ENCODE measurements at places on chromosomes 3 and 15.

GRCh38 chr3:65268426-65268825 is 580.6 kb upstream of the ADAMTS9 start:
- no peak for DNase-seq

DNA sequence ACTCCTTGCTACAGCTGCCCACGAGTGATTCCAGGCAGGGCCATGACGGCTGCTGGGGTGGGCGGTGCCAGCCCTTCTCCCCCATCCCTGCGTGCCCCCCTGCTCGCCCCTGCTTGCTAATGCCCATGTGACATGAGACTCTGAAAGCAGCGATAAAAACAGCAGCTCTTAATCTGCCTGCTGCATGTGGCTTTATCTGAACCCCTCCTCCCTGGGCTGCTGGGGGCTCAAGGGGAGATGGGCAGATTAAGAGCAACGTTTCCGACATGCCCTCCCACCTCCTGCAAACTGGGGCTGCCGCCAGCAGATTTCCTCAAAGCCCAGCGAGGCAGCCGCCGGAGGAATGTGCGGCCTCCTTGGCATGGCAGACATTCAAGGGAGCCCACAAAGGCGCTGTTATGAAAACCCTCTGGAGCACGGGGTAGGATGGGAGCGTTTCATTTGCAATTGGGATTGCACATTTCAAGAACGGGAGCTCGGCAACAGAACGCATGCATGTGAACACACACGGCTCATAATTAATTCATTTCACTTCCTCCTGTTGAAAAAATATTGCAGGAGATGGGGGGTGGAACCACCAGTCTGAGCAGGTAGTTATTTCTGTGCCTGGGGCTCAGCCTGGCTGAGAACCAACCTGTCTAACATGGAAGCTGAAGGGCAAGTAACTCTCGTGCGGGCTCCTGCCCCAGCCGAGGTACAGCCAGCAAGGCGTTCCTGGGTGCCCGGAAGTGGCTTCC is 504.2 kb upstream of the PROK2 start:
- DNase-seq = no peak

DNA sequence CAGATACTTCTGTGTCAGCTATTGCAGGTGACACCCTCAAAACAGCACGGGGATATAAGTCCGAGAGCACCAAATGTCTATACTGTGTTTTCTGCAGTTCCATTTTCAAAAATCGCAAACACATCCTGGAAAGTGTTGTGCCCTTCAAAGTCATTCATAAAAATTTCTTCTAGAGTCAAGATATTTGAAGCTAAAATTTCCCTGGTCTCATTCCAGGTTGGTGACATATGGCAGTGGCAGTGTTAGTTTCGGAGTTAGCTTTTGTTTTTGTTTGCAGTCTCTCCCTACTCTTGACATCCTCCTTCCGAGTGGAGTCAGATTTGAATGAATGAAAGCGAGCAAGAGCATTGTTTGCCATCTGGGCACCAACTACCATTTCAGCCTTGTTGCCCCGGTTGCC is 3.2 kb upstream of the FSIP1 start:
- no peak for DNase-seq

DNA sequence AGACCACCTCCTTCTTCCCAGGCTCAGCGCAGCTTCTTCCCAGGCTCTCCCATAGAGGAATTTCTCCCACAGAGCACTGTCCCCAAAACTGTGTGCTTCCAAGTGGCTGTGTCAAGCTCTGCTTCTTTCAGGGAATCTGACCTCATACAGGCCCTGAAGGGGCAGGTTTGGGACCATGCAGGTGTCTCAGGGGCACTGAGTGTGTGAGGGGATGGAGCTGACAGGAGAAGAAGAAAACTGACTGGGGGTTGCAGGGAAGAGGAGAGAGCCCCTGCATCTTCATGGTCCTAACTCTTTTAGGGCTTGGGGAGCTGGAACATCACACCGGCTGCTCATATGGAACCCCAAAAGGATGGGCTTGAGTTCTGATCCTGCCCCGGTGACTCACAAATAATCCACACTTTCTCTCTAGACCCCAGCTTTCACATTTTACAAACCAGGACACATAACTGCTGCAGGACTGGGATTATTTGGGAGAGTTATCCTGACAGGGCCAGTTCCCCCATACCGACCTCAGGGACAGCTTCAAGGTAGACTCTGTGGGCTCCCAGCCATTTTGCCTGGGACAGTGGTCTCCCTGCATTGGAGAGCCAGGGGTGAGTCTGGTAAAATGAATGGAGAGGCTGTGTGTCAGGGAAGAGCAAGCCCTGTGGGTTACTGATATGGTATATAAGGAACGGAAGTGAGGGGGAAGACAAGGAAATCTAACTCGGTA is 316.1 kb downstream of the TLE3 start:
- no peak for DNase-seq

GRCh38 chr15:92510163-92510882 is 116.6 kb downstream of the ST8SIA2 start:
- DNase-seq = no peak

GRCh38 chr3:141410408-141410807 is 42.1 kb downstream of the ZBTB38 start:
- DNase-seq = no peak

GRCh38 chr3:158233791-158234190 is 123.9 kb downstream of the RSRC1 start:
- no peak for DNase-seq

DNA sequence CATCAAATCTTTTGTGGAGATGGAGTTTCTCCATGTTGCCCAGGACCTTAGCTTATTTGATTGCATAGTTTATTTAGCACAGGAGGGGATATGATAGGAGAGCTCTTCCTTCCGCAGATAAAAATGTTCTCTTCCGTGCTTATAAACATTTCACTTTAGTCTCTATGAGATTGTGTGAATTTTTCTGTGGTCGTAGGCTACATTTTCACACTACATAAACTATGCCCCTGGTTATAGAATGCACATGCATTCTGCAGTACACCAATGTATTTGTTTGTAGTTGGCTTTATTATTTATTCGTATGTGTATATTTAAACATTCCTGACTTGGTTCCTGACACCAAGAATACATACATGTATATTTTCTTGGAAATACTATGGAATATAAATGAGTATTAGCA is 139.2 kb downstream of the UBE2E2 start:
- DNase-seq = no peak

GRCh38 chr3:78644847-78645246 is 1123.0 kb downstream of the ROBO1 start:
- DNase-seq = no peak

- no peak for DNase-seq
Measured at GRCh38 chr15:62534996-62535395, 369.9 kb upstream of the C2CD4B start.

DNA sequence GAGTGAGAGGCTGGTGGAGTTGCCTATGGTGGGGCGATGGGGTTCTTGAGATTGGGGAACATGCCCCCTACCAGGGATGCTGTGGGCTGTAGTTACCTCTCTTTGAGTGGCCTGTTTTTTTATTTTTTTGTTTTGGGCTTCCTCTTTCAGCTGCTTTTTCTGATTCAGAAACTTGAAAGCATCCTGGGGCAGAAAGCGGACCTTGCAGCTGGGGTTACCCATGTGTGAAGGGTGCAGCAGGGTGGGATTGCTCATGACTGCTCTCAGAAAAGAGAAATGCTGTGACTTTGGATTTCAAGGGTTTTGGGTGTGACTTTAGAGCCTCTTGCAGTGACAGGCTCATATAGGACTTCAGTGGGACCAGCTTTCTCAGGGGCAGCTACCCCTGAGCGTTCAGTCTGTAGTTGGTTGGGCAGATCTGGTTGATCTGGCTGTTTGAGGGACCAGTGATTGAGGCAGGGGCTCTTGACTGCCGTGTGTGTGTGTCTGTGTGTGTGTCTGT is 1.8 kb downstream of the LIMD1 start:
- DNase-seq = peak; percentile 34

GRCh38 chr3:60086811-60087210 is 1037.0 kb upstream of the CFAP20DC start:
- DNase-seq = peak; percentile 68

- DNase-seq = no peak
Measured at GRCh38 chr3:52881871-52882270, 15.5 kb downstream of the STIMATE start.

DNA sequence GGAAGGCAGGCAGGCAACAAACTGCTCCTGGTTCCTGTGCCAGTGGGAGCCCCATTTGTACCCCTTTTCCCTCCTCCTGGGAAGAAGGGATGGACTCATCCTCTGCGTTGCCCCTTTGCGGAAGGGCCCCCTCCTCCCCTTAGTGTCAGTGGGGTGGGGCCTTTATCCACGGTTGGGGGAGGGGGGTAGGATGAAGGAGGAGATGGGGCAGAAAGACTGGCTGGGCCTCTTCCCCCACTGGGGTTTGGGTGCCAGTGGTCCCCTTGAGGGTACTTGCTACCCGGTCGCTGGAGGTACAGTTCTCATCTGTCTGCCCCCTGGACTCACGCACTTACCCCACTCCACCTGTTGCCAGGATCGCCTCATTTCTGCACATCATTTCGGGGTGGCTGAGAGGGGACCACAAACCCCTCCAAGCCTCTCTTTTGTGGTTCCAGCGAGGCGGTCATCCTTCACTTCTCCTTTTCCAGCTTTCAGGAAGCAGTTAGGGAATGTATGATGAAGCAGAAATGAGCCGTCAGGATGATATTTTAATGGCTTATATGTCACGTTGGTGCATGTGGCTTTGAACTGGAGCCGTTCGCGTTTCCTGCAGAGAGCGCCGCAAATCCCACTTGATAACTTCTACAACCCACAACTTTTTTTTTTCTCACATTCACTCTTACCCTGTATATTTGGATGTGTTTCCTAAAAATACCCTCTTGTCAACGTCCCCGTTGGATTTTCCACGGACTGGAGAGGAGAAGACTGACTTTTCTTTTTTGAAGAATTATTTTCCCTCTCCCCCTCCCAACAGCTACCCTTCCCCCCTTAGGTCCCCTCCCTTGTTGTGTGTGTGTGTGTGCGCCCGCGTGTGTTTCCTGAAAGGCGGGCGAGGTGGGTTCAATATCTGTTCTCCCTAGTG is at the start of gene ZIC4:
Gene ZIC4, minus strand, starts transcription at position 516 of the 904 bp plus-strand sequence. CDS start 3,746 bp downstream, outside the sequence.
- DNase-seq = no peak

DNA sequence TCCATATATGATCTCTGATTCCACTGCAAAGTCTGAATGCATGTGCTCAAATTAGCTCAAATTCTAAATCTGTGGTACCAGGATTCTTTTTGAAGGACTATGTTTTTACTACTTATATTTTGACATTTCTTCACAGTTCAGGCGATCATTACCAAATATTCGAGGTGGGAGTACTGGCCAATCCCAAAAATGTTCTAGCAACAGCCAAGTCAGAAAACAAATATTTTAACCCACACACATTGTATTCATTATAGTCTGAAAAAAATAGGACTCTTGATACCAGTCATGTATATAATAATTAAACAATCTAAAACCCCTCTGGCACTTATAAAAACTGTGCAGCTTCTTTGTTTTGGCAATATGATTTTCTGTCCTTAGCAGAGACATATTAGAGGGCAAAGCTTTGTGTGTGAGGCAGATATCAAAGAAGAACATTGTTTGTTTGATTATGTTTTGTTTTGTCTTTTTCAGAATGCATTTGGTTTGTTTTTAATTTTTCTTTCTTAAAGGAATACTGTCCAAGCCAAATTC is 37.4 kb downstream of the FGF7 start:
- no peak for DNase-seq

GRCh38 chr3:24086617-24087404 is 141.7 kb downstream of the NR1D2 start:
- no peak for DNase-seq

- DNase-seq = no peak
Measured at GRCh38 chr3:52430416-52430810, 14.5 kb downstream of the SEMA3G start.

DNA sequence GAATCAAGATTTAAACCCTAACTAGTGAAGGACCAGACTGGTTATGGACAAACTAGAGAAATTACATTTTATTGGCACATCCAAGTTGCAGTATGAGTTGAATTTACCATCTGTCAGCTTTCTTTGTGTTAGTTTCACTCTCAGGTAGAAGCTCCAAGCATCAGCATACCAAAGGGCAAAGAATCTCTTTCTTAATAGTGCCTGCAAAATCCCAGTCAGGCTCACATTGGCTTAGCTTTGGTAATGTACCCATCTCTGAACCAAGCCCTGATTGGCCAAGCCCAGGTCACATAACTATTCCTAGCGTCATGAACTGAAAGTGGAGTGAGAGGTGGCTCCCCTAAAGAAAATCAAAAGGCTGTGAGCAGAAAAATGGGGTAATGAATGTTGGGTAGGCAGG is 66.9 kb downstream of the CCNL1 start:
- DNase-seq = peak; percentile 44

- no peak for DNase-seq
Measured at GRCh38 chr3:31550452-31551251, 17.9 kb downstream of the STT3B start.

DNA sequence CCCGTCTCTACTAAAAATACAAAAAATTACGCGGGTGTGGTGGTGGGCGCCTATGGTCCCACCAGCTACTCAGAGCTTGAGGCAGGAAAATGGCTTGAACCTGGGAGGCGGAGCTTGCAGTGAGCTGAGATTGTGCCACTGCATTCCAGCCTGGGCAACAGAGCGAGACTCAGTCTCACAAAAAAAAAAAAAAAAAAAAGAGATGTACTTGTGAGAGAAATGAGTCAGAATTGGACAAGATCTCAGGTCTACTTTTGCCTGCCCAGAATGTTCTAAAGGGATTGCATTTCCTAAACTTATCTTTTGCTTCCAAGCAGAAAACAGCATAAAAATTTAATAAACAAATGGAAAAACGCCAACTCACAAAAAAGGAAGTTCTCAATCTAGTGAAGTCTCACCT is 167.5 kb downstream of the NR2F2 start:
- DNase-seq = no peak

DNA sequence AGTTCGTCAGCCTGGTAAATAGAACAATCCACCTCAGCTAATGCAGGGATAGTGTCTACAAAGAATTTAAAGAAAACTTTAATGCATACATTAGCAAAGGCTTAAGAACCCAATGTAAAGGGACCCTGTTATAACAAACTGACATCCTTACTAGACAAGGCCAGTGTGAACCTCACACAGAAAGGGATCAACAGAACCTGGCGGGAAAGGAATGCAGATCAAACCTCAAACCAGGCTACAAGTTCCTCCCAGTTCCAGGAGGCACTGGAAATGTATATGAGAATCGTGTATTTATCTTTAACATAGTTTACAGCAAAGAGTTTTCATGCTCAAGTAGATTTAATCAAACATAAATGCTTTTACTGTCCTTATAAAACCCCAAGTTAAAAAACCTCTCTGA is 37.6 kb upstream of the ATP11B start:
- DNase-seq = no peak

DNA sequence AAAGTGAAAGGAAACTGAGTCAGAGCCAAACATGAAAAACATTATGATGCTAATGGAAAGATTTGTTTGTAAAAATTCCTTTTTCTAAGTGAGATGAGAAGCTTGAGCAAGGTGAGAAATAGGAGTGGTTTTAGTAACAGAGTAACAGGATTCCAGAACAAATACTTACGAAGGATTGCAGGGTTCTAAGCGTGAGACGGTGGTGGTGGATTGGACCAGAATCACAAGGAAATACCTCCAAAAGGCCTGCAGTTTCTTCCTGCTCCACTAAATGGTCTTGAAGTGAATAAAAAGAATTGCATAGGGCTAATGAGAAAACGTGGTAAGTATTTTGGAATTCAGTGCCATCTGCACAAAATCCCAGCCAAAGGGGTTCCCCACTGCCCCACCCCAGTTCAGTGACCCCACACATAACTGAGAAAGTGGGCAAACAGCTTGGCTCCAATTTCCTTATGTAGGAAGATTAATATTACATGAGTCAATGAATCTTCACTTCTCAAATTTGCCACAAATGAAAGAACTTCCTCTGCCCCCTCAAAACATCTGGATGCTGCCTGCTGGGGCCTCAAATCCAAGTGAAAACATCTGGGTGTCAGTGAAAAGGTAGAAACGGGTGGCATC is 283.8 kb upstream of the NR2F2 start:
- DNase-seq = no peak

- no peak for DNase-seq
Measured at GRCh38 chr3:187519428-187519890, 150.7 kb downstream of the SST start.
